ENCODE measurements at places on chromosomes 4 and X.

DNA sequence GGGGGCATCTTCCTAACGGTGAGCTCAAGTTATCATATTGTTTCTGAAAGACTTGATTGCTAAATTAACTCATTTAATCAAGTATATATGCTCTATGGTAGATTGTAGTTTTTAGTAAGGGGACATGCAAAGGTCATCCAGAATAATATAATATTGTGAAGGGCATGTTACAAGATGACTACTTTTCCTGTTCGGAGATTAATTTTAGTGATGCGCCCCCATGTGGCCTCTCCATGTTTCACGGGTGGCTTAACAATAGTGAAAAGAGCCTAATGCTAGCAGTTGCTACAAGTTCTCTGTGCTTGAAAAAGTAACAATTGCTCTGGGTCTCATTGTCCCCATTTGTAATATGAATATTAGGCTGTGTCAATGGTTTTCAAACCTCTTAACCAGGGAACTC lies 12.2 kb downstream of the SMPX start:
- peak; percentile 3 for DNase-seq

DNA sequence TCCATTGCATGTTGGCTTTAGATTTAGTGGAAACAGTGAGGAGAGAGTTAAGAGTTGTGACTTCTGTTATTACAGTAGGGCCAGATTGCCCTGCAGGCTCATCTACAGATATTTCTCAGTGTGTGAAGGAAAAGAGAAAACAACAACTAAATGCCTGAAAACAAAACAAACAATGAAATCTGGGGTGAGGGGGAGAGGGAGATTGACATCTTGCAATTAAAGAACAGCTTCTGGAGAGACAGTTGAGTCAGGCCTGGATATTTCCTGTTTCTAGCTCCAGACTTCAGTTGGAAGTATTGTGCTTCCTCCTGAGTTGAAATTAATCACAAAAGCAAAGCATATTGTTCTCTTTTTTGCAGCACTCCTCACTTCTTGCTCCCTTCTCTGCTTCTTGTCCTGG lies 108.3 kb upstream of the SCML1 start:
- no peak for DNase-seq

- DNase-seq = no peak
These were observed 57.3 kb upstream of the WDR19 start for GRCh38 chr4:39124885-39125599.

DNA sequence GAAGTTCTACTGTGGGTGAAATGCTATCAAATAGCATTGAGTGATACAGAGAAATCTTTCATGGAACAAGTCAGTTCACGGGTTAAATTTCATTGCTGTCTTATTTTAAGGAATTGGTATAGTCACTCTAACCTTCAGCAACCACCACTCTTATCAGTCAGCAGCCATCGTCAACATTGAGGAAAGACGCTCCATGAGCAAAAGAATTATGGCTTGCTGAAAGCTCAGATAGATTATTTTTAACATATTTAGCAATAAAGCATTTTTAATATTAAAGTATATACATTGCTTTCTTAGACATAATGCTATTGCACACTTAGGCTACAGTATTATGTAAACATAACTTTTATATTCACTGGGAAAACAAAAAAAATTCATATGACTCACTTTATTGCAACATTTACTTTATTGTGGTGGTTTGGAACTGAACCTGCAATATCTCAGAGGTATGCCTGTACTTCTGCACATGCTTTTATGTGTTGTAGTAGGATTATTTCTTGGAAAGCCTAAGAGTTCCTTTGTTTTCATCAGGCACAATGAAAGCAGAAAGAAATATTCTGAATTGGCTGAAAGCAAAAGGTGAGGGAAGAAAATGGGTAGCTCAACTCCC lies 586.7 kb downstream of the GBA3 start:
- no peak for DNase-seq

GRCh38 chrX:39750256-39750790 lies 347.4 kb downstream of the BCOR start:
- DNase-seq = no peak

GRCh38 chrX:78838709-78839108 lies 91.2 kb downstream of the LPAR4 start:
- DNase-seq = no peak

- DNase-seq = no peak
These were observed 61.1 kb downstream of the IQCM start for GRCh38 chr4:149754526-149754925.

DNA sequence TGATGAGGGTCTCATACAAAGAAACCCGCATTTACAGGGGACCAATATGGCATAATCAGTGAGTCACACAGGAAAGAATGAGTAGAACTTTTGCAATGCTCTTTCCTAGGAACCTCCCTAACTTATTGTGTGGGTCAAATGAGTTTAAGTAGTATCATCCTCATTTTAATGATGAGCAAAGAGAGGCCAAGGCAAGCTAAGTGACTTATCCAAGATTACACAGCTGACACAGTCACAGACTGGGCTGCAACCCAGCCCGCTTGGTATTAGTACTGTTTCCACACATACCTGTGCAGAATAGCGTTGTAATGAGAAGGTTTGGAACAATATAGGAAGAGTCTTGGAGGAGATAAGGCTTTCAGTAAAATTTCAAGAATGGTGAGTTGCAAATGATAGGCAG lies 91.0 kb upstream of the PPP1R2C start:
- no peak for DNase-seq

DNA sequence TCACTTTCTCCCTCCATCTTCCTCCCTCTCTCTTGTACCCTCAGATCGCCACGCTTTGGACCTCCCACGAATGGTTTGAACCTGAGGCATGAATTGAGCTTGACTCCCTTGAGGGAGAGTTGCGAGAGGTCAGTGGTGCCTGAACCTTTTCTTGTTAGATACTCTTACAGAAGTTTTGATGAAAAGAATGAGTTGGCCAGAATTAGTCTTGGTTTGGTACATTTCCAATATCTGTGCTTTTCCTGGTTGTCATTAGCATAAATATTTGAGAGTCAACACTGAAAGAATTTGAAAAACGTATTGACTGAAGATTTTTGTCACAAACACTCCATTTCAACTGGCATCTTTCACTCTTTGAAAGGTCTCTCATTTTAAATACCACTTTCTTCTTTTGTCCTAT lies 510.6 kb upstream of the DIPK2B start:
- no peak for DNase-seq

DNA sequence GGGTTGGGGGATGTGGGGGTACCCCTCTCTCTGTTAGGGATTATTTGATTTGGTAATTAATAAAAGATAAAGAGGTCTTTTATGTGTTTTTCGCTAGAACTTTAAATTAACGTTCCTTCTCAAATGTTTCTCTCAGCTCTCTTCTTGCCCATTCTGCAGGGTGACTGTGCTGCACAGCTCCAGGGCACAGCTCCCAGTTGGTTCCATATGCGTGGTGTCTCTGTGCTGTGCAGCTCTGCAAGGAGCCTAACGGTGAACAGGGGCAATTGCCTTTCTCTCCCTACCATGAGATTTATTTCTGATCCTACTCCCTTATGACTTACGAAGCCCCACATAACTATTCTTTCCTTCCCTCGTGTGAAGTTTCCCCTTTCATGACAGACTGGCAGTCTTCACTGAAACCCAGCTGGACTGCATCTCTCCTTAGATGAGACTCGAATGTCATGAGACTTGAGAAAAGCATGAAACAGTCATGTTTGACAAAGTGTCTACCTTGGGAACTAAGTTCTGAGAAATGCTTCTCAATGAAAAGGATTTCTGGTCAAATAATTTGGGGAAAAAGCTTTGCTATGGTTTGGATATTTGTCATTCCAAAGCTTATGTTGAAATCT lies 50.2 kb upstream of the SPRY1 start:
- DNase-seq = no peak

- no peak for DNase-seq
These were observed at the start of gene ADAMTS3 for GRCh38 chr4:72568959-72569718. ADAMTS3 (minus strand) TSS chr4:72569221; CDS start chr4:72568762, 459 bp downstream.

- no peak for DNase-seq
These were observed 100.8 kb downstream of the SHROOM3 start for GRCh38 chr4:76535603-76536372.

DNA sequence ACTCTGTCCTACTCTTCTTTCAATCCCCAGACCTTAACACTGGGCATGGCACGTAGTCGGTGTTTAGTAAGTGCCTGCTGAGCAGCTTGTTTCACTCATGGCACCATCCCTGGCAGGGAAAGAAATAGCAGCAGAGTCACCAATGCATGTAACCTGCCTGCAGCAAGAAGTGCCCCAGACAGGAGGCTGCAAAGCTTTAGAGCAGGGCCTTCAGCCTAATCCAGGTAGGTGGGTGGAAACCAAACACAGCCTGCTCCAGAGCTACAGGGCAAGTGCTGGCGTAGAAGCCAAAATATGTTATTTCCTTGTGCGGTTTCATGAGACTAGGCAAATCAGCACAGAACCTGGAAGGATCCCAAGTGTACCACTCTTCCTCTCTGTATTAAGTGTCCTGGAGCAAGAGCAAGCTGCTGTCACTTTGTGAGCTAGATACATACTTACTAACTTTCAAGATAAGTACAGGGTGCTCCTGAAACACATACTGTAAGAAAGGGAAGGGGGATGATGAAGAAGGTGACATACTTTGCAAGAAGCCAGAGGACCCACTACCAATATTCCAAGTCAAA lies 5.5 kb downstream of the PROM1 start:
- no peak for DNase-seq

GRCh38 chr4:105283501-105283900 lies 136.8 kb downstream of the TET2 start:
- no peak for DNase-seq

DNA sequence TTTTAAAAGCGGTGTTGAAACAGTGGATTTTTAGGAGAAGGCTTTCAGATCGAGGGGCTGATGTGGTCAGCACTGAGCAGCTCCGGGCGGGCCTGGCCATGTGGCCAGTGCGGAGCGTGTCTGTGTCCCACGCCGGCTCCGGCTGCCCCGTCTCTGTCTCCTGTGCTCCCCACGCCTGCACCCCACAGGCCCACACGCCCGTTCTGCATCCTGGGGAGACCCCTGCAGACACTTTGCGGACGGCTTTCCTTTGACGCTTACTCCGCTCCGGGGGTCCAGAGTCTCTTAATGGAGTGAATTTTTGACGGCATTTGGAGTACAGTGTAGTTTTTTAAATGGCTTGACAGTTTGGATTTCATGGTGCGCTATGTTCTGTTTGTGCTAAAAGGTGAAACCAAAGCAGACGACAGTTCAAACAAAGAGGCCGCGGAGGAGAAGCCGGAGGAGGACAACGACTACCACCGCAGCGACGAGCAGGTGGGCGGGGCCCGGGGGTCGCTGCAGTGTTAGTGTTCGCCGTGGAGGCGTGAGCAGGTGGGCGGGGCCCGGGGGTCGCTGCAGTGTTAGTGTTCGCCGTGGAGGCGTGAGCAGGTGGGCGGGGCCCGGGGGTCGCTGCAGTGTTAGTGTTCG lies 38.7 kb downstream of the PCGF3 start:
- DNase-seq = no peak

- no peak for DNase-seq
These were observed 599.5 kb upstream of the ZFP42 start for GRCh38 chr4:187396106-187396505.

GRCh38 chr4:925771-926500 lies 6.2 kb downstream of the GAK start:
- DNase-seq = no peak

- DNase-seq = peak; percentile 10
These were observed 679.9 kb downstream of the RPA4 start for GRCh38 chrX:97563531-97564133.

- no peak for DNase-seq
These were observed 107.3 kb downstream of the EFNB1 start for GRCh38 chrX:68936126-68936525.

GRCh38 chrX:38192007-38192810 lies 28.5 kb downstream of the SRPX start:
- DNase-seq = no peak

GRCh38 chrX:74779175-74779574 lies 146.1 kb downstream of the NEXMIF start:
- DNase-seq = no peak

DNA sequence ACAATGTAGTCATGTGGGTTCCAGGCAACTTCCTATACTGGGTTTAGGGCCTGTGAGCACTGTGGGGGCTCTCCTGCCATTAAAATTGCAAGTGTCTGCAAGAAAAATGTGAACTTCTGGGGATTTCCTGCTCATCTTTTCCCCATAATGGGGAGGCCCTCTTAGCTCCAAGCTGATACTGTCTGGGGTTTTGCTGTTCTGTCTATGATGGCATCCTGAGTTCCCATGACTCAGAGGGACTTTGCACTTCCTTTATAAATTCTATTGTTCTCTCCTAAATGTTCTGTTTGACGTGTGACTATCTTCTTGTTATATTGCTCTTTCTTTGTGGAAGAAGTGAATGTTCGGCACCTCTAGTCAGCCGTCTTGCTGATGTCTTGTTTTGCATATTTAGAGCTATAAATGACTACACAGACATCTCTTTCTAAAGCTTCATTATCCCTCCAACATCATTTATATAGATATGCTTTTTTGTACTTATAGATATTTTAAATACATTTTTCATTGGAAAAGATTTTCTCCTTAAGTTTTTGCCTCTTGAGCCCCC lies 465.8 kb downstream of the NAF1 start:
- DNase-seq = no peak

DNA sequence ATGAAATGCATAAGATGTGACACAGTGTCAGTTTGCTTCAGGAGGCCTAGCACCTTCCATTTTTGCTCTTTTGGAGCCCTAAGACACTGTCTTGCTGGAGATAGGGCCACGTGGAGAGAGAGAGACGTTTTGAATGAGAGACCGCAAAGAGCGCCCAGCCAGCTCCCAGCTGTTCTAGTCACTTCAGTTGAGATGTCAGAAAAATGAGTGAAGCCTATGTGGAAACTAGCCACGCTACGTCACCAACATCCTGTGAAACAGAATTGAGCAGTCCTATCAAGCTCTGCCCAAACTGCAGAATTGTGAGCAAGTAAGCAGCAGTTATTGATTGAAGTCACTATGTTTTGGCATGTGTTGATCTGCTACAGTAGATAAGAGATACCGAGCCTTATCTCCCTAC lies 13.1 kb downstream of the GPR82 start:
- DNase-seq = no peak

GRCh38 chrX:75301060-75301459 lies 27.2 kb downstream of the UPRT start:
- DNase-seq = no peak

DNA sequence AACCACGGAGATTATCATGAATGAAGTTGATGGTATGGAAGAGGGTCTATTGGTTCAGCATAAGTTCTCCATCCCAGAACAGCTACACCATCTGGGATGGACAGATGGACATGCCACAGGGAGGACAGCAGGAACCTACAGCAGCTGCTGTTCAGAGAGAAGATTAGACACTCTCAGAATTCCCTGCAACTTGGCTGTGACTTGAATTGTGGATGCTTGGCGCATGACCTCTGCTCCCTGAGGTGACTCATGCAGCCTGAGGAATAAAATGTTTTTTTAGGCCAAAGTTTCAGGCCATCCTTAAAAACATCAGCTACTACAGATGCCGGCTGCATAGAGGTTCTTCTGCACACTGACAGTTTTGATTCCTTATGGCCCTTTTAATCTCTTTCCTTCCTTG lies 97.3 kb downstream of the RS1 start:
- DNase-seq = no peak

DNA sequence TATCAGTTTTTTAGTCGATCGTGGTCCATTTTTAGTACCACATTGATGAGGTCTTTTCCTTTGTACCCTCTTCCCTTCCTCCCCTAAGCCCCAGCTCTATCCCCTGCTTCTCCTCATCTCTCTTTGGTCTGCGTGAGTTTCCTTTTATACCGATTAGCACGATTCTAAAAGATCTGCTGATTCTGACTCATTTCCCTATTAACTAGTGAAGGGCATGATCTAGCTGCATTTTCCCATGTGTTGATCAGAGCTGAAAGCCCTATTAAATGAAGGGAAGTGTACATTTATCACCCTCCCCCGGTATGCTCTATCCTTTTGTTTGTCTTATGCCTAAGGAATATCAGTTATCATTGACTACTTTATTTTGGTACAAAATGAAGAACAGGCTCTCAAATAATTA lies 181.7 kb upstream of the NPY2R start:
- DNase-seq = no peak
